ENCODE measurements at places on chromosomes 6 and 20. TPM values are rescaled to one million over a fixed set of nuclear protein-coding genes. Genes with fewer than 3 reads are reported as not detected.

The SSTR4 gene
- polyA plus RNA-seq, result not detected

GRCh38 chr6:136510782-136511181 is 39.4 kb downstream of the MAP7 start:
- DNase-seq, result no peak

GRCh38 chr6:1170794-1171193 is 141.1 kb upstream of the FOXQ1 start:
- no peak for DNase-seq

DNA sequence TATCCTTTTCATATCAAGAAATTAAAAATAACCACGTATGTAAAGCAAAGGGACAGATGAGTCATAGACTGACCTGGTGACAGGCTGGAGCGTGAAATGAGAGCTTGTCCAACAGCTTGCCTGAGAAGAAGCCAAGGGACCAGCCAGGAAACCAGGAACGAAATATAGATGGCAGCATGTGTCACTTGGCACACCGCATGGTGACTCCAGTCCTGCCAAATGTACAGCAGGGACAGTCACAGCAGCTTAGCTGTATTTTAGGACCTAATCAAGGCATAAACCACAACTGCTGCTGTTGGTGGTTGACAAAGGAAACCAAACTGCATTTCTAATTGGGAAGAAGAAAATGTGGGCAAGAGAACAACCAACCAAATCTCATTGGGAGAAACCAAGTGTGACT is 755.0 kb downstream of the TFAP2A start:
- DNase-seq, result no peak

The CST7 gene
- polyA plus RNA-seq, result 0.81 TPM

Measured in left renal pelvis (tissue), 4 donors.